ENCODE measurements at places on chromosomes 11 and 22. TPM values are rescaled to one million over a fixed set of nuclear protein-coding genes. Genes with fewer than 3 reads are reported as not detected.
A peak's percentile ranks its signal among the peaks of the same experiment; 100 is the strongest.

- no peaks in the 10 kb centered on the region for H3K27me3 ChIP-seq
- no peak for DNase-seq
- H3K36me3 ChIP-seq = peaks cover 38% of the 10 kb centered on the region
- H3K4me3 ChIP-seq = no peak overlapping the region
- H3K4me1 ChIP-seq = peaks cover 37% of the 10 kb centered on the region
Observed at GRCh38 chr11:96326959-96327358, 16.0 kb downstream of the MAML2 start.

GRCh38 chr22:30196141-30196879, 50.2 kb downstream of the LIF start:
- H3K27me3 ChIP-seq = no peaks in the 10 kb centered on the region
- peaks cover 38% of the 10 kb centered on the region for H3K36me3 ChIP-seq
- H3K4me3 ChIP-seq = peak overlapping the region; percentile 47
- peak; percentile 81 for DNase-seq

DNA sequence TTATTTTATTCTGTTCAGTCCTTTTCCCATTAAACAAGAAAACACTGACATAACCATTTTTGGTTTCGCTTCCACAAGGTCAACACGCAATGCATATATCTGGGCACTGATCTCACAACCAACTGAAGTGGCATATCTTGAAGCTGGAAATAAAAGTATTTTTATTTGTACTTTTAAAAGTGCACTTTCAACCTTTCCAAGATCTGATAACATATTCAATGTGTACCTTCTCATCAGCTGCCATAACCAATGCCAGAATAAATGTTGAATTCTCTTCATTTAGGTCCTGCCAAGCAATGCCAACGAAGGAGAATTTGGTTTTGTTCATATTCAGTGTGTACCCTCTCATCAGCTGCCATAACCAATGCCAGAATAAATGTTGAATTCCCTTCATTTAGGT, 148.9 kb upstream of the CEP126 start:
- no peaks in the 10 kb centered on the region for H3K27me3 ChIP-seq
- no peak overlapping the region for H3K4me3 ChIP-seq
- H3K36me3 ChIP-seq = no peaks in the 10 kb centered on the region
- DNase-seq = no peak

GRCh38 chr11:122205036-122205435, 89.0 kb upstream of the BLID start:
- no peaks in the 10 kb centered on the region for H3K36me3 ChIP-seq
- H3K27ac ChIP-seq = no peak overlapping the region
- DNase-seq = no peak

DNA sequence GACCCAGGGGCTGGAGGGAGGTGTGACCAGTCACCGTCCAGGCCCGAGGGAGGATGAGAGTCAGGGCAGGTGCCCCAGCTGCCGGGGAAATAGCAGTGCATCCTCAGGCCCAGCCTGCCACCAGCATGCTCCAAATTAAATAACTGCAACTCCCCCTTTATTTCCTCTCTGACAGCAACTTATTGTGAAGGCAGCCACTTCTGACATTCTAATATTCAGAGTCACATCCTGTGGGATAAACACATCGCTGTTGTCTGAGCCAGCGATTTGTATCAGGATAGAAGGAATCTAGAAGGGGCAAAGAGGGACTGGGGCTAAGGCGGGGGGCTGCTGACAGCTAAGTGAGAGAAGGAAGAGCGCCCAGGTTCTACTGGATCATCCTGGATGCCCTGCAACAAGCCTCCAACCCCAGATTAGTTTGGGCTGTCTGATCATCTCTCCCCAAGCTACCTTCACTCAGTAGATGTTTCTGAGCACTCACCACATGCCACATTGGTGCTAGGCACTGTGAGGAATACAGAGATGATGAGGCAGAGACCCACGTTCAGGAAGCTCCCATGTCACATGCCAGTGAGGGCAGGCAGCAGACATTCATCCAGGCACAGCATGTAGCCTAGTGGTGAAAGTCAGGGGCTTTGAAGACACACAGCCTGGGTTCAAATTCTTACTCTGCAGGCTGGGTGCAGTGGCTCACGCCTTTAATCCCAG, 214.1 kb downstream of the BUD13 start:
- no peak overlapping the region for H3K4me3 ChIP-seq
- no peak for DNase-seq
- H3K27me3 ChIP-seq = no peaks in the 10 kb centered on the region
- no peaks in the 10 kb centered on the region for H3K4me1 ChIP-seq
- H3K27ac ChIP-seq = no peak overlapping the region

GRCh38 chr11:104402812-104403521, 239.0 kb upstream of the PDGFD start:
- no peak for DNase-seq
- H3K4me3 ChIP-seq = no peak overlapping the region

GRCh38 chr22:24543185-24543601, 11.7 kb downstream of the GUCD1 start:
- H3K4me1 ChIP-seq = no peaks in the 10 kb centered on the region
- no peak for DNase-seq
- peaks cover 44% of the 10 kb centered on the region for H3K36me3 ChIP-seq
- H3K4me3 ChIP-seq = no peak overlapping the region
- H3K27me3 ChIP-seq = no peaks in the 10 kb centered on the region
- H3K27ac ChIP-seq = no peak overlapping the region

DNA sequence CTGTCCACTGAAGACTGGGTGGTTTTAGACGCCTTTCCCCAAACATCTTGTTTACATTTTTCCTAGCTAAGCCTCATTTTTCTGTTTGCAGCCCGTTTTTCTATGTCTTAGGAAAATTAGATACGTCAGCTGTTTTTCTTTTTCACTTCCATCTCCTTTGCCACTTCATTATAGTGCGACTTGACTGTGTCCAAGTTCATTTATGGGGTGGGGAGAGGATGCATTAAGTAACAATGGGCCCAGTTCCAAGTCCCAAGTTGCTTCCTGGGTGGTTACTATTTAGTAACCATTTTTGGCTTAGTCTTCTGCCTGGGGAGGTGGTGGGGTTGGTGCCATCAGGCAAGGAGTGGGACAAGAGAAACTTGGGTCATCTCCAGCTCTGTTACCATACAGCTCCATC, 83.0 kb downstream of the TRAF6 start:
- no peak overlapping the region for H3K4me3 ChIP-seq
- peaks cover 7% of the 10 kb centered on the region for H3K27me3 ChIP-seq
- no peak overlapping the region for H3K27ac ChIP-seq
- DNase-seq = no peak

- H3K36me3 ChIP-seq = peaks cover 21% of the 10 kb centered on the region
- no peaks in the 10 kb centered on the region for H3K27me3 ChIP-seq
- peaks cover 2% of the 10 kb centered on the region for H3K4me1 ChIP-seq
- H3K4me3 ChIP-seq = no peak overlapping the region
- DNase-seq = peak; percentile 70
Observed at GRCh38 chr11:6618117-6619003, 862 bp downstream of the TPP1 start.

DNA sequence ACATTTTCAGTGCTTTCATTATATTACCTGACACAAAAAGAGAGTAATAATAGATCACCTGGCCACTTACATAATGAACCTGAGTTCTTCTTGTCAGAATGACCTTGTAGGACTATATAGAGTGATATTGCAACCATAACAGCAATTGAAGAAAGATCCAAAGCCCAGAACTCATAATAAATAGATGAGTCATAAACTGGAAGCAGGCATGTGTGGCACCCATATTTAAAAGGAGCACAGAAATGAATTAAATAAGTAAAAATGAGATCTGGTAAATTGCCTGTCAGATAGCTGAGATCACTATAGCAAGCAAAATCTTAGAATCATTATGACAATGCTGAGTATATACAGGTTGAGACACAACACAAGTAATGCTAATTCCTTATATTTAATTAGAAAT, 331.8 kb downstream of the AASDHPPT start:
- H3K4me1 ChIP-seq = no peaks in the 10 kb centered on the region
- no peaks in the 10 kb centered on the region for H3K27me3 ChIP-seq
- no peak overlapping the region for H3K4me3 ChIP-seq
- DNase-seq = no peak
- no peak overlapping the region for H3K27ac ChIP-seq

DNA sequence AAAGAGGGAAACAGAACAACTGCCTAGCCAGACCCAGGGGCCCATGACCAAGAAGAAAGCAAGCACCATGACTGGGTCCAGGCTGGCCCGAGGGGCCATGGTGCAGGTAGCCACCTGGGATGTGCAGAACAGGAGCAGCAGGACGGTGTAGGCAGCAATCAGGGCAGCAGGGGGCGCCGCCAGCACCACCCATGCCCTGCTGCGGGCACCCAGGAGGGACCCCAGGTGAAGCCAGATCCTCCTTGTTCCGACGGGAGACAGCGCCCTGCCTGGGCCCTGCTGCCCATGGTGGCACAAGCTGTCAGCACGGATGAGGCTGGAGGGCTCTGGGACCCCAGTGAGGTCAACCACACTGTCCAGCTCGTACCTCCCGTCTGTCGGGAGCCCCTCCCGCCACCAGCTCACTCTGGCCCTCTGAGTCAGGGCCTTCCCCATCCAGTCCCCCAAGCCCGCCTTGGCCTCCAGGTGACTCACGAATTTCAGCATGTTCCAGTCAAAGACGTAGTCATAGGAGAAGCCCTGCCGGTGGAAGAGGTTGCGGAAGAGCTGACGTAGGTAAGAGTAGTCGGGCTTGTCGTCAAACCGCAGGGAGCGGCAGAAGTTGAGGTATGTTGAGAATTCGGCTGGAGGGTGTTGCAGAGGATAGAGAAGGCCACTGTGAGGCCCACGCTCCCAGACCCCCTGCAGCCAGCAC, 18.8 kb downstream of the CSNK1E start:
- DNase-seq = peak; percentile 46
- no peak overlapping the region for H3K4me3 ChIP-seq
- peaks cover 22% of the 10 kb centered on the region for H3K36me3 ChIP-seq

DNA sequence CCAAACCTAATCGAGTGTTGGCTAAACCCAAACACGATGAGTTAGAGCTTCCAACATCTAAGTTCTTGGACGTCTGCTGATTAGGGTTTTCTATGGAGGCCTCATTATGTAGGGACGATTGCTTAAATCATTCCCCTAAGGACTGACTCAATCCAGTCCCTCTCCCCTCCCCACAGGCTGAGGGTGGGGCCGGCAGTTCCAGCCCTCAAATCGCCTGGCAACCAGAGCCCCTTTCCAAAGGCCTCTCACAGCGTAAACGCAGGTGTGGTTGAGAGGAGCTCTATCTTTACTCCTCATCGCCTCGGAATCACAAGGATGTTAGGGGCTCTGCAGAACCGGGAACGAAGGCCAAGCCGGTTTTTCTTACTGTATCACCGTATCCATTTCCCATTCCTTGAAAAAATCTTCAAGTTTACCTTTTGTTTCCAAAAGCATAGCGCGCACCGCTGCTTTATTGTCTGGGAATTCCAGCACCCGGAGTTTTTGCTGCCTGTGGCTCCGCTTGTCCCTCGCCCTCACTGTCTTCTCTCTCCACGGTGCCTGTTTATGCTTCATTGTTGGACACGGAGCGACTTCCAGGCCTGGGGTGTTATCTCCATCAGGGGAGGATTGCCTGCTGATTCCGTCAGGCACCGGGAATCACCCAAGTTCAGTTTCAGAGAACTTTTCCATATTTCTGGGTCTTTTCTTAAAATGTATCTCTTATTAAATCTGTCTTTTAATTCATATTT, 13.8 kb upstream of the IFITM3 start:
- no peak overlapping the region for H3K27ac ChIP-seq
- H3K4me3 ChIP-seq = no peak overlapping the region
- peaks cover 17% of the 10 kb centered on the region for H3K36me3 ChIP-seq
- DNase-seq = no peak
- no peaks in the 10 kb centered on the region for H3K27me3 ChIP-seq

Gene VSTM5
- total RNA-seq = not detected

Gene TREH
- not detected for total RNA-seq

Gene PKDREJ
- total RNA-seq = not detected
